Islet precursor cell (in vitro differentiated cells): ENCODE measurements at places on chromosomes 11 and 22.
A peak's percentile ranks its signal among the peaks of the same experiment; 100 is the strongest.

DNA sequence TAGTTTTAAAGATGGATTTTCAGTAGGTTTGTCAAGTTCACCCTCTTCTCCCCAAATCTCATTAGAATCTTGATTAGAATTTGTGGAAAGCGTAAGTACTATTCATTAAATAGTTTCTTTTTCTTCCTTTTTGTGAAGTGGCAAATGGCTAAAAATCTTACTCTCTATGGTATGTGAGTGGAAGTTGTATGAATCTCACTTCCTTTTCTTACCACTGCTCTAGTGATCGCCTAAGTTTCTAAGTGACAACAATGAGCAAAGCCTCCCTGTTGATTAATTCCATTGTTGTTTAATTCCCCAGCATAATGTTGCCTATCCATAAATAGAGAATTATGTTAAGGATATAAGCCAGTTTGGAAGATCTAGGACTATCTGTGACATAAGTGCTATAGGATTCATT is 82.7 kb downstream of the PGR start:
- no peak for DNase-seq

- DNase-seq, result no peak
These were observed 133.2 kb downstream of the DSCAML1 start for GRCh38 chr11:117663821-117664220.

- no peak for DNase-seq
These were observed 28.9 kb downstream of the DAGLA start for GRCh38 chr11:61709110-61709509.

GRCh38 chr11:66225066-66225465 is 43.4 kb upstream of the RAB1B start:
- peak; percentile 29 for DNase-seq

DNA sequence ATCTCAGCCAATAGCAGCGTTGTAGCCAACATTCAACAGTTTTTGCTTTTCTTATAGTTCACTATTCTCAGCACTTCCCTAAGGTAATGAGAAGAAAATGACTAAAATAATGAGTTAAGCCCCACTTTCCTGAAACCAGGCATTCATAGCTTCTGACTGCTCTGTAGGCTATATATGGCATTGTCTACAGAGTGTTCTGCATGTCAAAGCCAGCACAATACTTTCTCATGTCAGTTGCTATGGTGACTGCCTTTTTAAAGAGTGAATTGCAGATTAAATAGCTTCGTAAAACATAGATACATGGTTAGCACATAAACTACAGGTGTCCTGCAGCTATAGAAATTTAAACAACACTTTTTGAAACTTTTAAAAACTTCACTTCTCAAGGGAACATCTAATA is 1256.1 kb upstream of the CNTN5 start:
- DNase-seq, result no peak

DNA sequence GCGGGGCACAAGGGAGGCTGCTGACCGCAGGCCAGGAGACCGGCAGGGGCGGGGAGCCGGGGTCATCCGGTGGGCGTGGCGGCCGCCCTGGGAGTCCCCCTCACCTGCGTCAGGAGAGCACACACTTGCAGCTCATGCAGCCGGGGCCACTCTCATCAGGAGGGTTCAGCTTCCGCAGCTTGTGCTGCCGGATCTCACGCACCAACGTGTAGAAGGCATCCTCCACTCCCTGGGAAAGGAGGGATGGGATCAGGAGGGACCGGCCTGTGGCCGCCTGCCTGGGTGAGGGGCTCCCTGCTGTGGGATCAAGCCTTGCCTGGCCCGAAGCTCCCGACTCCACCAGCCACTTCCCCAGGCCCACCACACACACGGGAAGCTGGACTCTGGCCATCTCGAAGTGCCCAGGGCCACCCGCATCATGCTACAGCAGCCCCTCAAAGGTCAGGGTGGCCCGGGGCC is 2.8 kb downstream of the HRAS start:
- DNase-seq, result no peak

DNA sequence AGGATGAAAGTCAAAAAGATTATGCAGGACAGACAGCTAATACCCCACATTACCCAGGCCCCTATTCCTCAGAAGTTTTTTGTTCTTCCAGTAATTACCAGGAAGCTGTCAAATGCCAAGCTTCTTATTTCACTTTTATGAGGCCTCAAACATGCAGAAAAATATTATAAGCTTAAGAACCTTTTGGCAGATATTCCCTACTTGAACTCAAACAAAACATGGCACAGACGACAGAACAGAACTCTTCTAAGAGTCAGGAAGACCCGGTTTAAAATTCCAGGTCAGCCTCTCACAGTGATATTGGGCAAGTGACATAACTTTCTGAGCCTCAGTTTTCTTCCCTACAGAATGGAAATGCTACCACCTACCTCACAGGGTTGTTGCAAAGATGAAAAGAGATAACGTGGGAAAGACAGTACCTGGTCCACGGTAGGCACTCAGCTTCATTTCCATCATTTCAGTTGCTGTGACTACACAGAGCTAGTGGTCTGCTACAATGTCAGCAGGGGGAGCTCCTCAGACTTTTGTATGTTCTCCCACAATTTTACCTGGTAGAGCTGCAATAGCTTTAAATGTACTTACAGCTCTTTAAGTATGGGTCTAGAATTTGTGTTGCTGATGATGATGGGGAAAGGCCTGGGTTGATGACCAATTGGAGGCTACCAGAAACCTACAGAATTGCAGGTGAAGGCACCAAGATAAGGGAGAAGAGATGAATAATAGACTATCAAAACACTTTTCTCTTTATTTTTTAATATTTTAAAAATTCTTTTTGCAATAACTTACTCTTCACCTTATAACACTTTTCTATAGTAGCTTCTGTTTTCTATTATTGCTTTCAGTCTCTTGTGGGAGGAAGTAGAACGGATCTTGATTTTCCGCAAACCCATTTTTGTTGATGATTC is 98.3 kb upstream of the CHRM4 start:
- DNase-seq, result peak; percentile 60

- no peak for DNase-seq
These were observed 5.6 kb downstream of the MAPK8IP1 start for GRCh38 chr11:45890886-45891550.

DNA sequence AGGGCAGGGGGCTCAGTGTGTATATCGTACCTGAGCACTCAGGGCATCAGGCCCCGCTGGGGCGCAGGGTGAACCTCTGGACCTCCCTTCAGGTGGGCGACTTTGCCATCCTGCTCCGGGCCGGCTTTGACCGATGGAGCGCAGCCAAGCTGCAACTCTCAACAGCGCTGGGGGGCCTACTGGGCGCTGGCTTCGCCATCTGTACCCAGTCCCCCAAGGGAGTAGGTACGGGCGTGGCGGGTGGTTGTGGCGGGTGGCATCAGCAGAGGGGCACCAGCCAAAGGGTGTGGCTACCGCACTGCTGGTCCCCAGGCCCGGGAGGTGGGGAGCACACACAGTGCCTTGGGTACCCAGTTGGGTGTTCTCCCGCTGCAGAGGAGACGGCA is 6.3 kb downstream of the SLC39A13 start:
- DNase-seq, result no peak

- no peak for DNase-seq
These were observed 55.3 kb upstream of the TEAD1 start for GRCh38 chr11:12618743-12619540.
